ENCODE measurements at places on chromosomes 13 and 19.

DNA sequence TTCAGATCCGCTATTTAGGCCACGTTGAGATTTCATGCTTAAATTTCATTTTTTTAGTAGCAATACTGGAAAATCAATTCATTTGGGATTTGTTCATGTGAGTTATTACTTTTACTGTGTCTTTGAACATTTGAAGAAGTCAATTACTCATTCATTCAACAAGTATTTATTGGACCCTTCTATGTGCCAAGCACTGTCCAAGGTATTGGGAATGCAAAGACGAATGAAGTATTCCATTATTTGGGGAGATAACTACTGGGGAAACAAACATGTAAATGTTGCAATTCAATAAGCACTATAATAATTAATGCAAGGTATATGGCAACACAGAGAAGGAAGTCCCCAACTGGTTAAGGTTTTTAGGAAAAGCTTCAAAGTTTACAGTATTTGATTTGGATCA lies 5.7 kb downstream of the CDK8 start:
- no peak for DNase-seq

DNA sequence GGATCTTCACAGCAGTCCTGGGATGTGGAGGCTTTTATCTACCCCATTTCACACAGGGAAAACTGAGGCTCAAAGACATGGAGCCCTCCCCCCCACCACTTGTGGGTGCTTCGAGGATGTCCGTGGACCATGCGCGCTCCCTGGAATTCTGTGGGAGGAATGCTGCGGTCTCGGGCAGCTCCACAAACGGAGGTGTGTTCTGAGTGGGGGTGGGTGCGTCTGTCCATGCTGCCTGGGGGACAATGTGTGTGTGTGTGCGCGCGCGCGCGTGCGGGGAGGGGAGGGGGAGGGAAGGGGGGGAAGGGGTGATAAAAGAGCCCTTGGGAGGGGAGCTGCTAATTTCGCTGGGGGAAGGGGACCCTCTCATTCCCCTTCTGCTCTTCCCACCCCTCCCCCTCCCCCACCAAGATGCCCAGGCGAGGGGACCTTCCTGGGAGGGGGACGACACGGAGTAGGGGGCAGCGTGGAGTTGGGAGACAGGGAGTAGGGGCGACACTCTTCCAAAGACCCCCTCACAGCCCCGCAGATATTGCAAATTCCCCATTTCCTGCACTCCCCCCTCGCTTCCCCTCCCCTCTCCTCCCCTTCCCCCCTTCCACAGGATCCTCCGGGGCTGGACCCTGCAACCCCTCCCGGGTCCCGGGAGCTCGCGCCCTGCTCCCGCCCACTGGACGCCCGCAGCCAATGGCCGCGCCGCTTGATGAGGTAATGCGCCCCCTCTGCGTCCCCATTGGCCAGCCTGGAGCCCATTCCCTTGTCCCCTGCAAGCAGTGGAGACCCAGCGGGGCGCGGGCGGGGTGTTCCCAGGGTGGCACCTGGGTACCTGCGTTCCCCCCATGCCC lies 18.9 kb upstream of the ZNRF4 start:
- DNase-seq: no peak

- DNase-seq: no peak
These were observed 64.3 kb downstream of the TM9SF2 start for GRCh38 chr13:99565478-99566124.

- no peak for DNase-seq
These were observed 87.6 kb upstream of the SLC7A1 start for GRCh38 chr13:29683041-29683440.

- no peak for DNase-seq
These were observed at the start of gene FAM187B for GRCh38 chr19:35228177-35228930. TSS of gene FAM187B (minus strand) at chr19:35228739. CDS start at chr19:35228680, 59 bp downstream.

- DNase-seq: no peak
These were observed 8.0 kb upstream of the GPC6 start for GRCh38 chr13:93218583-93218982.

DNA sequence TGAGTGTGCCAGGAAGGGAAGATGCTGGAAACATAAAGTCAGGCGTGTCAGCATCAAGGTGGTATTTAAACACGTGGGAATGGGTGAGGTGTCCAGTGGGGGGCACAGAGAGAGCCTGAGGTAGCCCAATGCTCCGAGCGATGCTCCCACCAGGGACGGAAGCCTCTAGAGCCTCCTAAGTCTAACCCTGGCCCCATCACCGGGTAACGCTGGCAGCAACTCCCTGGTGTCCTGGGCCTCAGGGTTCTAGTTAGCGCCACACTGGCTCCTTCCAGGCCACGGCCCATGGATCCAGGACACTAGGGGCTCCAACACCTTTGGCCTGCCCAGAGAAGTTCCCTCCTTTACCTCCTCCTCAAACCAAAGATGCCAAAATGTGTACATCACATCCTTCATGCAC lies 65.4 kb downstream of the EPS15L1 start:
- no peak for DNase-seq

All from brain pericyte (primary cell).